ENCODE measurements at places on chromosomes 5 and 9. TPM values are rescaled to one million over a fixed set of nuclear protein-coding genes. Genes with fewer than 3 reads are reported as not detected.

The IL13 gene
- total RNA-seq: not detected

The FOXD4L3 gene
- total RNA-seq: not detected

The CCNI2 gene
- 13.0 TPM for total RNA-seq

- no peaks in the 10 kb centered on the region for H3K27me3 ChIP-seq
- peaks cover 6% of the 10 kb centered on the region for H3K4me1 ChIP-seq
- H3K36me3 ChIP-seq: no peaks in the 10 kb centered on the region
- H3K27ac ChIP-seq: no peak overlapping the region
Observed at GRCh38 chr5:67355120-67355713, 158.6 kb upstream of the CD180 start.

DNA sequence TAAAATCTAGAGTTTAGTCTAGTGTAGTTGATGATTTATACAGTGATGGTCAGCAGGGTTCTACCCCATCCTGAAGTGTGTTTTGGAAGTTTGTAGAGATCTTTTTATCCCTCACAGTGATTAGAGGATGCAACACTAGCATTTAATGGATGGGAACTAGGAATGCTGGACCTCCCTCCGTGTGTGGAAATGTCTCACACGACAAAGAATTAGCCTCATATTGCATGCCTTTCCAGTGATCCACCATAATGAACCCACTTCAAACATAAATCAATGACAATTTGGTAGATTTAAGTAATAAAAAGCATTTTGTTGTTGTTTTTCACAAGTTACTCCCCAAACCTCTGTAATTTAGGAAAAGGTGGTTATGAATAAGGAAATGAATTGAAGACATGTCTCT, 82.5 kb upstream of the LMNB1 start:
- DNase-seq: no peak
- no peaks in the 10 kb centered on the region for H3K4me1 ChIP-seq
- H3K27ac ChIP-seq: no peak overlapping the region
- no peaks in the 10 kb centered on the region for H3K27me3 ChIP-seq

DNA sequence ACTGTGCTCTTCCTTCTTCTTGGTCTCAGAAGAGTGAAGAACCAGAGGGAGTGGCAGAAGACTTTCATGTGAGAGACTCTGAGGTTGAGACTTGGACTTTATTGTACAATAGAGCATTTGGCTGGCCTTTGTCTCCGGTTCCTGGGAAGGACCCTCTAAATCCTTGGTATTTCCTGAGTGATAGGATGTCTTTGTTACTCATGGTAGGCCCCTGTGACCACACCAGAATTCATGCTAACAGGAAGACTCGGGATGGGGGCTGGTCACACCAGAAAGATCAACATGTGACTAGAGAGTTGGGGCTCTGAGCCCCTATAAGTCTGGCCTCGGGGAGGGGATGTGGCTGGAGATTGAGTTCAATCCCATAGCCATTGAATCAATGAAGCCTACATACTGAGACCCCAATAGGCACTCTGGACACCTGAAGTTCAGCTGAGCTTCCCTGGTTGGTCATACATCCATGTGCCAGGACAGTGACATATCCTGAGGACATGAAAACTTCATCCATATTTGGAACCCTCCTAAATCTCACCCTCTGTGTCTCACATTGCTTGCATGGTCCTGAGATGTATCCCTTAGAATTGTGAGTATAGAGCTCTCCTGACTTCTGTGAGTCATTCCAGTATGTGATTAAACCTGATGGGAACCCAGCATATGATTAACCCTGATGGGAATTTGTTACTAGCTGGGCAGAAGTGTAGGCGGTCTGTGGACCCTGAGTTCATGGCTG, 201.7 kb downstream of the GADD45G start:
- no peaks in the 10 kb centered on the region for H3K27me3 ChIP-seq
- H3K27ac ChIP-seq: no peak overlapping the region
- DNase-seq: no peak
- no peaks in the 10 kb centered on the region for H3K4me1 ChIP-seq

- H3K4me1 ChIP-seq: no peaks in the 10 kb centered on the region
- peaks cover 74% of the 10 kb centered on the region for H3K27me3 ChIP-seq
Observed at GRCh38 chr5:73339051-73339575, 109.5 kb downstream of the FOXD1 start.

Data from transverse colon (tissue), 4 donors.